NCI-H345 (cell line): ENCODE measurements at places on chromosomes 12 and 14.

- DNase-seq, result no peak
Measured at GRCh38 chr14:92898566-92899131, 24.3 kb upstream of the CHGA start.

- DNase-seq, result no peak
Measured at GRCh38 chr12:27965966-27966365, 6.6 kb downstream of the PTHLH start.

GRCh38 chr14:101008631-101009336 is 105.3 kb upstream of the RTL1 start:
- DNase-seq, result no peak

DNA sequence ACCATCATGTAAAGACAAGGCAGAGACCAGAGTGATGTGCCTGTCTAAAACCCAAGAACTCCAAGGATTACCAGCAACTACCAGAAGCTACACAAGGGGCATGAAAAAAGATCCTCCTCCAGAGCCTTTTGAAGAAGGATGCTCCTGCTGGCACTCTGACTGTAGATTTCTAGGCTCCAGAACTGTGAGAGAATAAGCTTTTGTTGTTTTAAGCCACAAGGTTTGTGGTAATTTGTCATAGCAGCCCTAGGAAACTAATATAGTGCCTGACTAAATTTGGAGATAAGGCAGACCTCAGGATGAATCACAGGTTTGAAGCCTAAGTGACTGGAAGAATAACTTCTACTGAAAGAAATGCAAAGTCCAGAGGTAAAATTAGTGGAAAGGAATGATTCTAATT is 132.9 kb downstream of the CEP83 start:
- no peak for DNase-seq

DNA sequence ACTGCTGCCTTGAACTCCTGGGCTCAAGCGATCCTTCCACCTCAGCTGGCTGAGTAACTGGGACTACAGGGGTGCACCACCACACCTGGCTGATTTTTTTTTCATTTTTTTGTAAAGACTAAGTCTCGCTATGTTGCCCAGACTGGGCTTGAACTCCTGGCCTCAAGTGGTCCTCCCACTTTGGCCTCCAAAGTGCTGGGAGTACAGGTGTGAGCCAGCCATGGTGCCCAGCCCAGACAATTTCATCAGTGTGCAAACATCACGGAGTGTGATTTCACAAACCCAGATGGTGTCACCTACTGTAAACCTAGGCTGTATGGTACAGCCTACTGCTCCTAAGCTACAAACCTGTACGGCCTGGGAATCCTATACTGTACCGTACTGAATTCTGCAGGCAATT is 6.9 kb upstream of the BCL7A start:
- no peak for DNase-seq

DNA sequence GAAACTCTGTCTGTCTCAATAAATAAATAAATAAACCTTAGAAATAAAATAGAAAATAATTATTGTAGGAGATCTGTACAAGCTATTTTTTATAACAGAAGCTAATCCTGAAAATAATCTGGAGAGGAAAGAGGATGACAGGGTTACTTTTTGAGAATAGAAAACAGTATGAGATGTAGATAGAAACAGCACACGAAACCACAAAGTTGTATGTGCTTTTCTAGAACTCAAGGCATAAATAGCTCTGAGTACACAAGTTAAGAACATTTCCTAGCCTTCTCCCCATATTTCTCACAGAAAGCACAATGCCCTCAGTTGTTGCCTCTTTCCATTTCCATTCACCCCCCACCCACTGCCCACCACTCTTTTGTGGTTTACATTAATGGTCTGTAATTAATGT is 35.7 kb downstream of the SLC38A4 start:
- no peak for DNase-seq

GRCh38 chr12:1531153-1531653 is 63.2 kb downstream of the FBXL14 start:
- no peak for DNase-seq

DNA sequence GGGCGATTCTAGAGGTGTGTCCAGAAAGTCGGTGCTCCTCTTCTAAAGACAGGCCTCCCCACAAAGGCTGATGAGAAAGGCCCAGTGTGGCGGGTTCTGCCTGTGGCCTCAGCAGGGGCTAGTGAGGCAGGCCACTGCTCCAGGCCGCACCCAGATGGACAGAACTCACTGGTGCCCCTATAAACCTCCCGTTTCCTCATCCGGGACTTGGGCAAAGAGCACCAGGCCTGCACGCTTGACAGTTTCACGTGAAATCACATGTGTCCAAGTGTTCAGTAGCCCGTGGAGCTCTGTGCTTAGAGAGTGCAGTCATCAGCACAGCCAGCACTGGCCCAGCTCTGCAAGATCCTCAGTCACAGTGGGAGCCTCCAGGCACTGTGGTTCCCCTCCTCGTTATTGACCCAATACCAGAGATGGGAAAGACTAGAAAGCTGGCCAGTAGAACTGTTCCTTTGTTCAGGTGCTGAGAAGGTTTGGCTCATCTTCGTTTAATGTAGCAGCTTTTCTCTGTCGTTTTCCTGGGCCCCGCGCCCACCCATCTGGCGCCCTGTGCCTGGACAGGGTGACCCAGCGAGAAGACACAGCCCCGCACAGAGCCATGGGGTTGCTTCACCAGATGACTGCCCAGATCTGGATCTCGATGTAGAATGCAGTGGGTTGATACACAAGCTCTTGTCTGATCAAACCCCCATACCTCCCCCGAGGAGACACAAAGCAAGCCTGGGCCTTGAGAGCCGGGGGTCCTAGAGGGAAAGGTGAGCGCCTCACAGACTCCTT is 26.3 kb downstream of the IL31 start:
- DNase-seq, result no peak

GRCh38 chr14:60848066-60848465 is 113.5 kb downstream of the MNAT1 start:
- no peak for DNase-seq

GRCh38 chr14:103058164-103059055 is 1.1 kb upstream of the CDC42BPB start:
- DNase-seq, result no peak

- no peak for DNase-seq
Measured at GRCh38 chr12:3705354-3705675, 47.6 kb downstream of the CRACR2A start.

GRCh38 chr14:73762375-73762822 is 48.2 kb upstream of the PNMA1 start:
- DNase-seq, result no peak

GRCh38 chr14:51697848-51698247 is 46.1 kb downstream of the FRMD6 start:
- DNase-seq, result no peak

DNA sequence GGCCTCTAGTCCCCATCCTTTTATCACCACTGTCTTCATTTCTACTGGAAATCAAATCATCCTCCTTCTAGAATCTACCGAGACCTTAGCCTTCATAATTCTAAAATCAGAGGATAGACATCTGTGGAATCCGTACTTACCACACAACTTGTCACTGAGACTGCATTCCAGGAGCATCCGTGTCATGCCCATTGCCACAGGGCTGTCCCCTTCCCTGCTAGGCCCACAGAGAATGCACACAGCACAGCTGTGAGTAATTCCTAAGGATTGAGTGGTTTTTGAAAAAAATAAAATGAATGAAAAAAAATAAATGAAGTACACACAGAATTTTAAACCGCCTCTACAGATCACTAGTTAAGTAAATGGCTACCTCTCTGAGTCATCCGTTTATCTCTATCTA is 21.0 kb upstream of the MAGOHB start:
- no peak for DNase-seq

- DNase-seq, result no peak
Measured at GRCh38 chr12:94265966-94266745, 117.8 kb downstream of the PLXNC1 start.

DNA sequence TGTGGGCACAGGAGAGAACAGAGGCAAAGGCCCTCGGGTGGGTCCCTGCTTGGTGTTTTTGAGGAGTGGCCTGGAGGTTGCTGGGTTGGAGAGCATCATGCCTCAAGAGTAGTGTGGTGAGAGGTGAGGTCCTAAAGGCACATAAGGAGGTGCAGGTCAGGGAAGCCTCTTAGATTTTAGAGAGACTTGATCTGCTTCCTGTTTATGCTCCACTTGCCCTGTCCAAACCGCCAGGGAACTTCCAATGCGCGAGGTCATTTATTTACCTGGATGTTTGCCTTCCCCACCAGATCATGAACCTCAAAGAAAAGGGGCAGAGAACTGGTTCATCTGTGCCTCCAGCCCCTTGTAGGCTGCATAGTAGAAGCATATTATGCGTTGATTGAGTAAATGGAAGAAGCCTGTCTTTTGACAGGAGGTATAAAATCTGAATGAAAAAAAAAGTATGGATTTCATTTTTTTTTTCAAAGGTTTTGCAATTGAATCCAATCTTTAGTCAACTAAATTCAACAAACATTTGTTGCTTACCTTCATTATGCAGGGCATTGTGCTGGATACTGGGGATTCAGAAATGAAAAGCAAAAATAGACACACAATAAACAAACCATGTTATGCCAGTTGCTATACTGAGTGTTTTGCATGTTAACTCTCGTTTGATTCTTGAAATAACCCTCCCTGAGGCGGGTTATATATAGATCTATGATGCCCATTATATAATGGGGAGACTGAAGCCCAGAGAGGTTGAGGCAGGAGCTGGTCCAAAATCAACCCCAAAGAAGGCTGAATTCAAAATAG is 485.2 kb downstream of the VRK1 start:
- DNase-seq, result no peak

DNA sequence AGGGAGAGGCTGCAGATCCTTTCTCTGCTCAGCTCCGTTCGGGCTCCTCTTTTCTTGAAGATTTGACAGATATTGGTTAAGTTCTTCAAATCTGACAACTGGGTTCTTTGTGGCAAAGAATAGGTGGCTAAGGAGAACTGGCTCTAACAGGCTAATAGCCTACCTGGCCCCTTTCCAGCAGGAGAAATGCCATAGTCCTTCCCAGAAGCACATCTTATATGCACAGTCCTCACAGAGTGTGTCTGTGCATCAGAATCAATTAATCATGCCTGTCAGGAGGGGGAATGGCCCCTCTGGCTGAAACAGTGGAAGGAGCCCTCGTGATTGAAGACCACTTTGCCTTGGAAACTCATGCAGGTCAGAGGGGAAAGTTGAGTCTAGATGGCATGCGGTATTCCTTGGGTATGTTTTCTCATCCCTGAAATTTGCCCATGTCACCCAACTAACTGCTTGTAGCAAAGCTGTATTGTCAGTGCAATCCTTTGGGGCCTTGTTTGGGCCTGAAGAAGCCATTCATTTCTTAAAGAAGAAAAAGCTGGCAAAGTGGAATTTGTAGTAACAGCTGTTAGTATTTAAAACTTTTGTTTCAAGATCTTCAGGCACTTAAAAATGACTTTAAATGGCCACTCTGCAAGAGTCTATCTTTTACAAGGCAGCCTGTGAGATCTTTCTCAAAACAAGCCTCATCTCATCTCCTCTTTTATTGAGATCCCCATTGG is 251.5 kb downstream of the ZFP36L1 start:
- DNase-seq, result no peak
